ENCODE measurements at places on chromosomes 5 and 9. TPM values are rescaled to one million over a fixed set of nuclear protein-coding genes. Genes with fewer than 3 reads are reported as not detected.

The TEX48 gene
- total RNA-seq = not detected

DNA sequence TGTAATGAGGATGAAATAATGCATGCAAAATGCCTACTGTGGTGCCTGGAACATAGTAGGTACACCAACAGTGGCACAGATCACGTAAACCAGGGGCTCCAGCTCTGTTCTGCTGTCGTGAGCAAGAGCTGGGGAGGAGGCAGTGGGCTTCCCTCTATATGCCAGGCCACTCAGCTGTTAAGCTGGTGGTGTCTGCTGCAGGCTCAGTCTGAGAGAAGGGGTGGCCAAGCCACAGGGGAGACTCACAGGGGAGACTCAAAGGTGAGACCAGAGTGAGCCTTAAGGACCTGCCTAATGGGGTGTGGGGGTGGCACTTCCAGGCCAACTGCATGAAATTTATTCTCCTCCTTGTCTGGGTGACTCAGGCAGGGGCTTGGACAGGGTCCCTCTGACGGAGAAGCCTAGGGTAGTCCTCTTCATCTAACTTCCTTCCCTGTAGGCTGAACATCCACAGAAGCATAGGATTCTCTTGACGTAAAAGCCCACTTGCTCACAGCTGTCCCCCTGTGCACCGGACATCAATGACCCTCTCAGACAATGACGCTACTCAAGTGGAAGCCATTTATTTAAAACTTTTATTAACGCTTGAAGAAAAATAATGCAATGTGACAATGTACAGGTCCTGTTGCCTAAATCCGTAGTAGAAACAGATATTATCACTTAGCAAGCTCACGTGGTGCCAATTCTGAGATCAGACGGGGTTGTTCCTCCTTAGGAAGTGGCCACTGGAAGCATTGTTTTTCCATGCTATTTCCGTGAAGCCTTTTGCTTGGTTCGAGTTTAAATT, 13.9 kb downstream of the STC2 start:
- DNase-seq = no peak

GRCh38 chr5:128966846-128967245, 1.6 kb downstream of the SLC27A6 start:
- DNase-seq = no peak

DNA sequence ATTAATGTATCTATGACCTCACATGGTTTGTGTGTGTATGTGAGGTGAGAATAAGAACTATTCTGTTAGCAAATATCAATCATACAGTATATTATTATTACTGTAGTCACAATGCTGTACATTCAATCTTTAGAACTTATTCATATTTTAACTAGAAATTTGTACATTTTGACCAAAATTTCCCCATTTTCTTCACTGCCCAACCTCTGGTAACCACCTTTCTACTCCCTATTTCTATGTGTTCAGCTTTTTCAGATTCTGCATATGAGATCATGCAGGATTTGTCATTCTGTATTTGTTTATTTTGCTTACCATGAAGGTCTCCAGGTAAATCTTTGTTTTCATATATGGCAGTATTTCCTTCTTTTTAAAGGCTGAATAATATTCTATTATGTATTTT, 607.9 kb downstream of the SLCO4C1 start:
- DNase-seq = no peak

The TMEM215 gene
- not detected for total RNA-seq

GRCh38 chr5:68565427-68565826, 349.9 kb downstream of the PIK3R1 start:
- no peak for DNase-seq

GRCh38 chr5:39399135-39400036, 25.4 kb downstream of the DAB2 start:
- peak; percentile 73 for DNase-seq

GRCh38 chr5:74394916-74395880, 245.3 kb downstream of the ENC1 start:
- DNase-seq = no peak

- DNase-seq = no peak
These were observed 137.4 kb downstream of the SCAMP1 start for GRCh38 chr5:78497573-78498533.

The DUSP1 gene
- 863 TPM for total RNA-seq

DNA sequence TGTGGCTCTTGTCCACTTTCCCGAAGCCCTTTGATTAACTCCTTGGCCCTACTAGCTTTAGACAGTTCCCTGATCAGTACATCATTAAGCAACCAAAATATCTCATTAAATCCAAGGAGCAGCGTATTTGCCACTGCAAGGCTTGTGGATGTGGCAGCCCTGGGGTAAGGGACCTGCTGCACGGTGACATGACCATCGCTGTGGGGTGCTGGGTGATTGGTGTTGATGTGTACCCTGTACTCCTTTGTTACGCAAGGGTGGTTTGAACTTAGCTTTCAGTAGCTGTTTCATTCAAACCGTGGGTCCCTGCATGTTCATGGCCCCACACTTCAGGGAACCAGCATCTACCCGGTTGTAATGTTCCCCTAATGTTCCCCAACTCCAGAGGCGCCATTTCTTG, 41.0 kb downstream of the OTULIN start:
- no peak for DNase-seq

- no peak for DNase-seq
These were observed 28.4 kb downstream of the SLC12A2 start for GRCh38 chr5:128111818-128112448.

DNA sequence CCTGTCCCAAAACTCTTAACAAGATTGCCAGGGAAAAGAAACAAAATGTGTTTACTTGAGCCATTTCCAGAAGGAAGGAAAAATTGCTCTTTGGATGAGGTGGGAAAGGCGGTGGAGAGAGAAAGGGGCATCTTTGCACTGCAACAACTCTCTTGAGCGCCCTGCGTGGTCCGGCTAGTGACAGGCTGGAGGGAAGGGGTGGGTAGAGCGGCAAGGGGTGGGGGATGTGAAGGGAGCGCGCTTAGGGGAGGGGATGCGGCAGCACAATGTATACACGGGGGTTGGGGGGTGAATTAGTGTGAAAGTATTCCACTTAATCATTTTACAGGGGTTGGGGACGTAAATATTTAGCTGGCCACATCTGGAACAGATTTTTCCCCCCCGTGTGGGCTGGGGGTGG, 1.3 kb downstream of the FGF10 start:
- no peak for DNase-seq

The ZNF782 gene
- total RNA-seq = 18.2 TPM

GRCh38 chr9:126696401-126697145, 82.8 kb downstream of the LMX1B start:
- DNase-seq = peak; percentile 53

DNA sequence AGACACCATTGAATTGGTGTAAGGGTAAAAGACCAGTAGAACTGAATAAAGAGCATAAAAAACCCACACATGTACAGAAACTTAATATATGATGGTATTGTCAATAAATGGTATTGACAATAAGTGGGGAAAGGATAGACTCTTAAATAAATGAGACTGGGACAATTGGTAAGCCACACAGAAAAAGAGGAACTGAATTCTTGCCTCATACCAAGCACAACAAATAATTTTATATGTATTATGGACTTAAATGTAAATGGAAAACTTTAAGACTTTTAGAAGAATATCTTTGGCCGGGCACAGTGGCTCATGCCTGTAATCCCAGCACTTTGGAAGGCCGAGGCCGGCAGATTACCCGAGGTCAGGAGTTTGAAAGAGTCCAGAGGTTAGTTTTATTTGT, 37.9 kb upstream of the PPP2CA start:
- no peak for DNase-seq

GRCh38 chr5:25418319-25418859, 773.6 kb upstream of the CDH10 start:
- DNase-seq = no peak

GRCh38 chr5:10775646-10776045, 14.6 kb upstream of the DAP start:
- DNase-seq = no peak

The GRPEL2 gene
- 16.3 TPM for total RNA-seq
